A673 (cell line): ENCODE measurements at places on chromosomes 5 and 9.

GRCh38 chr9:105967797-105968196, 273.5 kb downstream of the TMEM38B start:
- no peak for DNase-seq

DNA sequence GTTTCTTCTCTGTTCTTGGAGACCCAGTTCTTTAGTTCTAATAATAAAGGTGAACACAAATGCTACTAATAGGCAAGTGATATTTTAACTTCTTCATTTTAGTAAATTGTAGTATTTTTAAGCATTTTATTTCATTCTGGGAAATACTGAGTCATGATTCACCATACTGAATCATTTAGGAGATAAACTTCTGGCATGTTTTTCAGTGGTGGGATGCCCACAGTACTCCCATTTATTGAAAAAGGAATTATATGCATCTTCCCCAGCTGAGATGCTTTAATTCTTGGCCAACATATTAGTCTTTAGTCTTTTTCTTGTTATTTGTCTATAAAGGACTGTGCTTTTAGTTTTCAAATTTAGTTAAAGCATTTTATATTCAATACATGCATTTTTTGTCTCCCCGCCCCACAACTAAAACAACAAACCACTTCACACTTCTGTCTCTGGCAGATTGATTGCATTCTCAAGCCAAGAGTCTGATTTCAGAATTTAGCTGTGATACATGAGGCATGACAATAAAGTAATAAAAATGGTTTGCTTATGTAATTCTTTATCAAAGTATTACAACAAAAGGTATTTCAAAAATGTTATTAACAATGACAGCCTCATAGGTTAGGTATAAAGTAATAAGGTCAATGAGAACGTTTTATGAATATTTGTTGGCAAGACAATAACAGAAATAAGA, 125.2 kb upstream of the CDH18 start:
- no peak for DNase-seq

- DNase-seq, result no peak
These were observed 59.0 kb upstream of the PALM2AKAP2 start for GRCh38 chr9:109721001-109721400.

DNA sequence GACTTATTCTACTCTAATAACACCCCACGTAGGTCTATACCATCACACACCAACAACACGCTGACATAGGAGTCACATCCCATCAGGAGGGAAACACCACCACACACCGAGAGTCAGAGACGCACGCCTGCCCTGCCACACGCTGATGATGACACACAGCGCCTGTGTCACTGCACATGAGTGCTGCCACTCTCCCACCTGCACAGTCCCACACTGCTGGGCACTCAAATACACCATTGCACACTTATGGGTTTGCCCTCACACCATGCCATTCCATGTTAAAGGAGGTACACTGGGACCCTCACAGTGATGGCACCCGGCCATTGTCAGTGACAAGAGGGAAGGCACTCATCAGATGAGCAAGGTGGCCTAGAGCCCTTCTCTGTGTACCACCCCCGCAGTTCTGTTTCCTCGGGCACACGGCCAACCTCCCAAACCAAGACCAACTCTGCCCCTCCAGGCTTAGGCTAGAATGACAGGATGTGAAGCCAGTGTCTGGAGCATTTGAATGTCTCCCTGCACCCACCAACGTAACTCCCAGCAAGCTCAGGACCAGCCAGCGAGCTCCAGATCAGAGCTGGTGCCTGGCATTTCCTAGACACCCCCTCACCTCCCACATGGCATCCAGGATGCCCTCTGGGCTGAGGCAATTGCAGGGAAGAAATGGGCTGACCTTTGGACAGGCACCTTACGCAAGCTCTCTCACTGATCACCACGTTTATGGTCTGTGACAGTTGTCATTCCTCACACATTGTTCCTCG, 3.6 kb upstream of the CPLX2 start:
- peak; percentile 33 for DNase-seq

DNA sequence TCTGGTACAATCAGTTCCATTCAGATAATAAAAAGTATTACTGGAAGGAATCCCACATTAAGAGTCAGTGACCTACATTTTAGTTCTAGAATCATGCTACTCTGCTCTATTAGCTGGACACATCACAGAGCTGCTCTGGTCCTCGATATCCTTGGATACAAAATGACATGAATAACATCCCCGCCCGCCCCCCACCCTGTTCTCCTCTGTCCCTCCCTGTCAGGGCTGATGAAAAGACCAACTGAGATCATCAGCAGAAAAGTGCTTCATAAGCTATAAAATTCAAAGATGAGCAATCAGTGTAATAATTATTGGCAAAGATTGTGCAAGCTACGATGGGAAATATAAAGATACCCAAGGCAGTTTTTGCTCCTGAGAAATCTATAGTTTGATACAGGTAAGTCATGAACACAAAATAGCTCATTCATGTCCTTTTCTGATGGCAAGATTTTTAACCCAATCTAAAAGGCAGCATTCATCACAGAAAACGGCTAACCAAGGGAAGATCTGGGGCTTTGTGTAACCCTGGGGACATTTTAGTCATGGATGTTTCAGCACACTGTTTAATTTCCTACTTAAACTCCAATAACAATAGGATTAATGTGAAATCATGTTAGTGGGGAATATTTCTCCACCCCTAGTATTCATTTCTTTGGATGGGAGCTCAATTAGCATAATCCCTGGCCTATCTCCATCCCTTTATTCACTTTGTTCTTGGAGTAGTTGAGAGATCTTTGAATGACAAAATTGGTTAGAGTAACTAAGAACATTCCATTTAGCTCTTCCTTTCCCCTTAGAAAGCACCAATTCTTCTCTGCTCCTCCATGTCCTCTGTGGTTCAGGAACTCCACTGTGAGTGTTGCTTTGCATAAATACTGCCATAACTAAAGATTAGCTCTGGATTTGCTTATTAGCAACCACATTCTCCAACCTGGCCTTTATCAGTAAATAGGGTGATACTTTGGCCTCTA, 459.4 kb upstream of the GRIA1 start:
- peak; percentile 1 for DNase-seq

- no peak for DNase-seq
These were observed 575.8 kb upstream of the CLINT1 start for GRCh38 chr5:158434749-158435148.
